ENCODE measurements at places on chromosomes 2 and 18. TPM values are rescaled to one million over a fixed set of nuclear protein-coding genes. Genes with fewer than 3 reads are reported as not detected.

Gene IL1F10
- not detected for total RNA-seq

Gene CAPN14
- total RNA-seq: 0.05 TPM

Gene TNS1
- total RNA-seq: 13.5 TPM

Gene HJURP
- total RNA-seq: 87.6 TPM

Gene RGPD3
- total RNA-seq: 0.13 TPM

Gene CELF4
- not detected for total RNA-seq

Gene SLC5A7
- not detected for total RNA-seq

Gene ICOS
- not detected for total RNA-seq

Gene SETBP1
- total RNA-seq: 0.82 TPM

Gene CRACDL
- 0.54 TPM for total RNA-seq

Gene GRP
- not detected for total RNA-seq

Gene ELOA2
- not detected for total RNA-seq

Gene ALK
- not detected for total RNA-seq

Gene UGT1A4
- not detected for total RNA-seq

Gene CREG2
- total RNA-seq: 10.0 TPM

Gene BMP10
- not detected for total RNA-seq

Gene KRTCAP3
- total RNA-seq: 1.4 TPM

Gene ITGA4
- 3.0 TPM for total RNA-seq

Gene ATIC
- 222 TPM for total RNA-seq

Gene NLRC4
- not detected for total RNA-seq

Gene PEX13
- 17.5 TPM for total RNA-seq

Gene CRYBA2
- not detected for total RNA-seq

Gene NTSR2
- not detected for total RNA-seq

Gene RTP5
- total RNA-seq: not detected

Gene PMS1
- 6.6 TPM for total RNA-seq

Gene CPO
- not detected for total RNA-seq

Gene TDRD15
- not detected for total RNA-seq

Gene FAM237A
- total RNA-seq: not detected

Gene PTPRN
- 2.2 TPM for total RNA-seq

Gene RAX
- not detected for total RNA-seq

Gene CNDP1
- not detected for total RNA-seq

Gene PSMA8
- total RNA-seq: not detected

Gene LRATD1
- not detected for total RNA-seq

Gene PTGR3
- 16.0 TPM for total RNA-seq

Gene ZSWIM2
- total RNA-seq: not detected

Gene GPBAR1
- 0.15 TPM for total RNA-seq

Gene CENPO
- 46.0 TPM for total RNA-seq

Gene SIX2
- total RNA-seq: 0.39 TPM

Gene BUB1
- 50.6 TPM for total RNA-seq

Gene FBXO48
- 0.71 TPM for total RNA-seq

Gene ACTG2
- total RNA-seq: 0.11 TPM

Gene HMSD
- total RNA-seq: 0.26 TPM

Gene MC4R
- total RNA-seq: not detected

Gene IL1RN
- 0.43 TPM for total RNA-seq

Gene SULT1C4
- total RNA-seq: not detected

Gene PSD4
- total RNA-seq: 11.2 TPM
